ENCODE measurements at places on chromosomes 11 and 22.

DNA sequence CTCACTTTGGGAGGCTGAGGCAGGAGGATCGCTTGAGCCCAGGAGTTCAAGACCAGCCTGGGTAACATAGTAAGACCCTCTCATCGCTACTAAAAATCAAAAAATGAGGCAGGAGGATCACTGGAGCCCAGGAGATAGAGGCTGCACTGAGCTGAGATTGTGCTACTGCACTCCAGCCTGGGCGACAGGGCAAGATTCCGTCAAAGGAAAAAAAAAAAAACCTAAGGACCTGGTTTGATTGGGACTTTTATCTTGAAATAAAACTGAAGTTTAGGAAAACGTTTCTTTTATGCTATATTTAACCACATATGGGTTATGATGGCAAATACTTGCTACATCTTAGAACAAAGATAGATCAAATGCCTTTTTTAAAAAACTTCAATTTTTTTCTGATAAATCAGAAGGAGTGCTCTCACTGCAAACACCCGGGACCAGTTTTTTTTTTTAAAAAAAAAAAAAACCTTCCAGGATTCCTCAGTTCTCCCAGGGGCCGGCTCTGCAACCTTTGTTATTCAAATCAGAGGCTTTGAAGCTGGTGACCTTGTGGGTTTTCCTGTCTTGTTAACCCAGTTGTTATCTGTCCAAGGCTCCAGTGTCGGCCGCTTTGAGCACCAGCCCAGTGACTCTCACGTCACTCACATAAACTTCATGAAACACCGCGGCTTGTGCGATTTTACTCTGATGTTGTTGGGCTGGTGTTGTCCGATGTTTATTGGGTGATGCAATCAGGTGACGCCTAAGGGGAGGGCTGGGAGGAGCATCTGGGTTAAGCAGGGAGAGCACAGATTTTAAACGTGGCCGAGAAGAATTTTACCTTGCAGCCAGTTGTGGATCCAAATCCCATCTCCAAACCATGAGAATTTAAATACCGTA, 24.7 kb upstream of the SLC22A12 start:
- peak; percentile 89 for DNase-seq

DNA sequence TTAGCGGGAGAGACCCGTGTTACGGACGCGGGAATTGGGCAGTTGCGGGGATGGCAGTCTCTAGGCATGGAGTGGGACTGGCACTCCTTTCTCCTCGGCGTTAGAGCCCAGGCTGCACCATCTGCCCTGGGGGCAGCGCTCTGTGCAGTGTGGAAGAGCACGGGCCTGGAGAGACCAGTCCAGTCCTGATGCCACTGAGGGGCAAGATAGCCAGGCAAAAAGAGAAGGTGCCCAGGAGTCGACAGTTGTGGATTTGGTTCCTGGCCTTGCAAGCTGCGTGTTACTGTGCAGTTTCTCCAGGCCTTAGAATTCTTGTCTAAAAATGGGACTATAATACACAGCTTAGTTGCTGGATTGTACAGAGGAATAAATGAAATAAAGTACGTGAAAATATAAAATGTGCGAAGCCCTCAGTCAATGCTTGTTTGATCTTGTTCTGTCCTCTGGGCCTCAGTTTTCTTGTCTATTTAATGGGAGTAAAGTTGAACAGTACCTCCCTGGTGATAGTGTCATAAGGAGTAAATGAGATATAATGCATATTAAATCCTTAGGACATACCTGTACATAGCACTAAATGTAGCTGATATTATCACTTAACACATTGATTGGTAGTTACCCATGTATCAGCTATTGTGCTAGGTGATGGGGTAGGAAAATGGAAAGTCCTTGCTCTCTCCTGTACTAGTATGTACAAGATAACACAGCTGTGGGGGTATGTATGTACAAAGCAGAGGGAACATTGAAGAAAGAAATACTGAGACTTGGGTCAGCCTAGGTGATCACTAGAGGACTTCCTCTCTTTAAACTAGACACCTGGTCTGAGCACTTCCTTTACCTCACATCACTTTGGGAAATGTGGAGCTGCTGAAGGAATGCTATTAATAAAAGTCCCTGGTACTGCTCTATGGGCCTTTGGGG, 1.2 kb downstream of the ATXN10 start:
- DNase-seq, result no peak

GRCh38 chr22:46504584-46504983, 32.8 kb downstream of the CELSR1 start:
- DNase-seq, result no peak

DNA sequence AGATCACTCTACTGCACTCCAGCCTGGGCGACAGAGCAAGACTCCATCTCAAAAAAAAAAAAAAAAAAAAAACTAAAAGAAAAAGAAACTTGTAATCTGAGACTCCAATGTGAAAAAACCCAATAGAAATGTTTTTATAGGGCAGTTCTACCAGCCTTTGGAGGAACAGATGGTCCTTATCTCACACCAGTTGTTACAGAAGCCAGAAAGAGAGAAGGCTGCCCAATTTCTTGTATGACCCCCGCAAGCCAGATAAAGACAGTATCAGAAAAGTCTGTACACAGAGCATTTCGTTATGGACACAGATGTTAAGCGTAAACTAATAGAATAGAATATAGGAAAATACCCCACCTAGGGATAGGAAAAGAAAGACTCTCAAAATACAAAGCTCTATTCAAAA, 11.3 kb upstream of the TSGA10IP start:
- no peak for DNase-seq

- DNase-seq, result no peak
Observed at GRCh38 chr22:28955817-28956216, 72.4 kb downstream of the ZNRF3 start.

DNA sequence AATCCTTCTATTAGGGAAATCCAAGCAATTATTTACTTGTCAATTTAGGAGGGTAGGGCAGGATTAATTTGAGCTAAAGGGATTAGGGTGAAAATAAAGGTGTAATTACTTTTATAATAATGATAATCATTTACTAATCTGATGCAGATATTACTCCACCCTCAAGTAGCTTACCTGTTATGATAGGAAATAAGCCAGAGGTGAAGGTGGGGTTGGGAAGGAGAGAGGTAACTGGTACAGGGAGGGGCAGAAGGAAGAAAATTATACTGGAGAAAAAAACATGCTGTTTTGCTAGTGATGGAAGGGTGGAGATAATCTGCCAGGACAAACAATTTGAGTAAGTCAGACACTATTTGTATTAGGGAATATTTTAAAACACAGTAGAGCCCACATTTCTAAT, 157.7 kb downstream of the BARX2 start:
- no peak for DNase-seq

- no peak for DNase-seq
Observed at GRCh38 chr11:114193730-114194679, 102.2 kb upstream of the NNMT start.

DNA sequence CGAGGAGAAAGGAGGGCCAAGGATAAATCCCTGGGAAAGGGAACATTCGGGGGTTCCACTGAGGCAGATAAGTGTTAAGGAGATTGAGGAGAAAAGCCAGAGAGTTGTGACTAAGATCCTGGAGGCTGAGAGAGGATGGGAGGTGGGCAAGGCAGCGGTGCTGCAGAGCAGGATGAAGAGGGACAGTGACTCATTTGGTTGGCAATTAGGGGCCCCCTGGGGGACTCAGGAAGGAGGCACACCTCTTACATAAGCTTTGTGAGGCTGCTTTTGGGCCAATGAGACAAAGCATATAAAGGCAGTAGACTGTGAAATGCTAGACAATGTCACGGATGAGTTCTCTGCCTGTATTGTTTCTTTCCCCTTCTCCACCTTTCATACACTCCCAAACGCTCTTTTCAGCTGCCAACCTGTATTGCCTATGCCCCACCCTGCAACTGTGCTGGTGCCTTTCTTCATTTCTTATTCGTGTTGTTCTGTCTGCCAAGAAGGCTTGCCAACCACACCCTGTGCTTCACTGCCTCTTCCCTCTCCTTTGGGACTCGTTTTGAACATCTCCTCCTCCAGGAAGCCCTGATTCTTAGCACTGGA, 246.8 kb upstream of the KIRREL3 start:
- no peak for DNase-seq

- peak; percentile 50 for DNase-seq
Observed at GRCh38 chr11:125950696-125951651, 5.1 kb downstream of the VSIG10L2 start.

GRCh38 chr11:82494988-82495432, 238.7 kb downstream of the FAM181B start:
- DNase-seq, result peak; percentile 13

DNA sequence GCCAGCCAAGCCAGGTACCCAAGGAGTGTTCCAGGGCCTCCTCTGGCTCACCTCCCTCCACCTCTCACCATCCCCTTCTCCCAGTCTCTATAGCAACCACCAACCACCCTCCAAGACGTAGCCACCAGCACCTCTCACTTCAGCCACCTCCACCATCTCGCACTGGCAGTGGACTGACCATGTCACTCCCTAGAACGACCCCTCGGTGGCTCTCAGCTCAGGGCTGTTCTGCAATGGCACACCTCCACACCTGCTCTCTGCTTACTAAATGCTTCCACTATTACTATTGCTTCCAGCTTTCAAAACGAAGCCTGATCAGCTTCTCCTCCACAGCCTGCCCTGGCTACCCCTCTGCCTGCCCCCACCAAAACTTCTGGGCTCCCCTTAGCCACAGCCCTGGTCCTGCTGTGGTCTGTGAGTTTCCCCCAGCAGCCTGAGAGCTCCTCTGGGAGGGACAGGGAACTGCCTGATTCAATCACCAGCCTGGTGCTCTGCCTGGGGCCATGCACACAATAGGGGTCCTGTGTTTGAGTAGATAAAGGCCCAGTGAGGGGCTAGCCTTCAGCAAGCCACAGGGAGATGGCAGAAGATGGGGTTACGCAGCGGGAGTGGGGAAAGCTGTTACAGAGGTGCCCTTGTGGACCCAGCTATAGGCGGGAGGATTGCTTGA, 17.5 kb upstream of the CBX7 start:
- no peak for DNase-seq

- DNase-seq, result no peak
Observed at GRCh38 chr22:37732699-37733607, 36.1 kb downstream of the TRIOBP start.

DNA sequence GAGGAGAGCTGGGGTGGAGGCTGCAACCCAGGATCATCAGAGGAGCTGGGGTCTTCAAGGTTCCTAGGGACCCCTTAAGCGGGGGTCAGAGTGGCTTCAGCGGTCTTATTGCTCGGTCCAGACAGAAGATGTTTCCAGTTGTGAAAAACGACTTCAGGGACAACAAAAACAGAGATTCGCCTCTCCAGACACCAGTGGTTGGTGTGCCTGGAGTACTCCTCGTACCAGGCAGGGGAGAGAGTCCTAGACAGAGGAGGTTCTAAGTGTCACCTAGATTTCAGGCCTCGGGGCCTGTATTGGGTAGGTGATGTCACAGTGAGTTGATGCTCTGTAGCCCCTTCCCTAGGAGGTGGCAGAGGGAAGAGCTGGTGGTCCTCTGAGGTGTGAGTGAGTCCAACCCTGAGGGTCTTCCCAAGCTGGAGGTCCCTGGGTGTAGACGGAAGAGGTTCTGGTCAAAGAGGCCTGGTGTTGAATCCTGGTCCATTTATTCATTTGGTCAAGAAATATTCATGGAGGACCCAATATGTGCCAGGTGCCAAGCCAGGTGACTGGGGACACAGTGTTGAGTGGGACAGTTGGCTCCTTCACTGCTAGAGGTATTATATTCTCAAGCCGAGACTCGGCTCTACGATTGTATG, 4.4 kb upstream of the IGLL5 start:
- no peak for DNase-seq

DNA sequence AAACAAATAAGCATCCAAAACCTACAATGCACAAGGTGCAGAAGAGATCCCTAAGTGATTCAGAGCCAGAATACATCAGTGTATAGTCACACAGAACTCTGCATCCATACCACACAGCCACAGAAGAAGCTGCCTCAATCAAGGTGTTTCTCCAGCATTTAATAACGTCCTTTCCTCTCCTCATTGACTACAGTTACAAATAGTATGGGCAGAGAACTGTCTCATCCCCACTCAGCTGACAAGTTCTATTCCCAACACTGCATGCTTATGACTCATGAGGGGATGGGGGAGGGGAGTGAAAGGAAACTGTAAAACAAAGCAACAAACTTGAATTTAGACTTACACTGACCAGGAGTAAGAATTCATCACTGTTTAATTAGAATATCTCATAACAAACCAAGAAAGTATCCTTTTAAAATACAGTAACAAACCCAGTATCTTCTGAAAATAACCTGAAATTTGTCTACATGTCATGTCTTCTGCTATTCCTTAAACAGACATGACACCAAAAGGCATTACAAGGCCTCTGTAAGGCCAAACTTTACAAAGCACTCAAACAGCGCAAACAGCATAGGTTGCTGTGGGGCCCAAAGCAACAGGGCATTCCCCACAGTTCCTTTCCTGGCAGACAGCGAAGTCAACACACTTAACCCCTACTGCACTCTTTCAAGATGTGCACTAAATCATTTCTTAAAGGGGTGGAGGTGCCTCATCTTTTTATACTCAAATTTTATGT, 29.3 kb downstream of the CELF1 start:
- DNase-seq, result peak; percentile 67

GRCh38 chr11:72751116-72752087, 806 bp downstream of the ARAP1 start:
- no peak for DNase-seq

GRCh38 chr11:70603114-70603755, 204.9 kb downstream of the CTTN start:
- DNase-seq, result no peak

- peak; percentile 95 for DNase-seq
Observed at GRCh38 chr22:31346255-31346732, at the start of gene PATZ1. Gene PATZ1, minus strand, starts transcription at chr22:31346346. Its CDS starts 744 bp downstream, at chr22:31345602.

DNA sequence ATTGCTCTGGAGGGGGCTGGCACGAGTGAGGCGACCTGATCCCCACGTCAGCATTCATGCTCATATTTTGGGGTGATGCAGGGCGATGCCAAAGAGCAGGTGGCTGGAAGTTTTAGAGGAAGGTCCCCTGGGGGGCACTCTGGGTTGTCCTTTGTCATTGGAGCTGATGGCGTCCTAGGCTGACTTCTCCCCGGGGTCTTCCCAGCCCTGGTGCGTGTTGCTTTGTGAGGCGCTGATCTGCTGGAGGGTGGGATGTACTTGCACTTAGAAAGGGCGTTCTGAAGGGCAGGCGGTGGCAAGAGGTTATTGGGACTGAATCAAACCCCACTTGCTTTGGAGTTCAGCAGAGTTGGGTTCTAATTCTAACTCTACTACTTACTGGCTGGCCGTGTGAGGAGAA, 313.3 kb downstream of the NTM start:
- DNase-seq, result no peak

All from eye (tissue), 1 donor.